DMS153 (cell line): ENCODE measurements at places on chromosomes 2 and 18.
A peak's percentile ranks its signal among the peaks of the same experiment; 100 is the strongest.

GRCh38 chr2:238032755-238033337, 28.0 kb upstream of the SCLY start:
- DNase-seq = no peak

- no peak for DNase-seq
Observed at GRCh38 chr2:177235855-177236437, 23.4 kb downstream of the HNRNPA3 start.

- no peak for DNase-seq
Observed at GRCh38 chr18:22020867-22021370, 148.5 kb upstream of the GATA6 start.

GRCh38 chr18:42155024-42155423, 200.0 kb downstream of the PIK3C3 start:
- DNase-seq = no peak

DNA sequence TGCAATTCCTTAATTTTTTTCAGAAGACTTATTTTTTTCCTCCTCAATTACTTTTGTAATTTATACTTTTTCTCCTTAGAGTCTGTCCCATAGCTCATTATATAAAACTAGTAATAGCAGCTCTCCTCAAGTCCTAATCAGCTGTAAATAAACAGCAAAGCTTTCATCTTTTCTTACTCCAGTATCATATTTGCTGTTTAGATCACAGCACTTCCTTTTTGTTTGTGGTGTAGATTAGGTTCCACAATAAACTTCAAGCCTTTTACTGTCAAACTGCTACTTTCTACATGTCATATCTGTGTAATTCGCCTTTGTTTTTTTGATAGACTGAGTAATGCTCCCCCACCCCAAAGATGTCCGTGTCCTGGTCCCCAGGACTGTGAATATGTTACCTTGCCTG, 25.5 kb downstream of the GCG start:
- DNase-seq = no peak

- no peak for DNase-seq
Observed at GRCh38 chr2:101802329-101802728, 104.8 kb downstream of the MAP4K4 start.

DNA sequence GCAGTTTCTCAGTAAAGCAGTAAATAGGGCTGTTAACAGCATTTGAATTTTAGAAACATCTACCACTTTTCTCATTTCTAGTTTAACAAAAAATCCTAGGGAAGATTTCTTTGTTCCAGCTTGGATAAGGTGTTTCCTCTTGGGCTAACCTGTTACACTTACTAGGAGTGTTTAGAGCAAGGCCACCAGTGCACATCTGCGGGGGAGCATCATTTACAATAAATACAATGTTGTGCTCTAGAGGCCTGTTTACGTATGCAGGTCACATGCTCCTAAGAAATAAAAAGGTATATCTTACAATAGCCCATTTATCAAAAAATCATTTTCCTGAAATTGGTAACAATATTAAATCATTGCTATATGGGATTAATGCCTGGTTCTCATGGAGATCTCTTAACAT, 8.1 kb downstream of the ZNF638 start:
- DNase-seq = no peak

GRCh38 chr2:224027070-224027469, 12.0 kb downstream of the SERPINE2 start:
- DNase-seq = no peak

DNA sequence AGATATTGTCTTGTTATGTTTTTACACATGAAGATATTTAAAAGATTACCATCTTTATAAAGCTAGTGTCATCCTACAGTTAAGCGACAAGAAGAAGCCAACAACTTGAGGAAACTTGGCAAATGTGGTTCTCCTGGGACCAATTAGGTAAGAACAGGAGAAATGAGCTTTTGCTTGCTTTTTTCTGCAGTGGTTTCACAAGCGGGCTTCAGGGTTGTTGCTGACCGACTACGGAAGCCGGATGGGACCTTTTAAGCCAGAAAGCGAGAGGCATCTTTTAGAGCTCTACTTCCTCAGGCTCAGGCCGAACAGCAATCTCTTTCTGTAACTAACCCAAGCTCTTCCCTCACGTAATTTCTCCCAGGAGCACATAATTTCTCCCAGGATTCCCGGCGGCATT, 256.5 kb downstream of the CNTNAP5 start:
- DNase-seq = no peak

GRCh38 chr18:75654851-75655751, 227.6 kb upstream of the SMIM21 start:
- no peak for DNase-seq

- DNase-seq = no peak
Observed at GRCh38 chr18:47397671-47398319, 146.3 kb upstream of the SKOR2 start.

DNA sequence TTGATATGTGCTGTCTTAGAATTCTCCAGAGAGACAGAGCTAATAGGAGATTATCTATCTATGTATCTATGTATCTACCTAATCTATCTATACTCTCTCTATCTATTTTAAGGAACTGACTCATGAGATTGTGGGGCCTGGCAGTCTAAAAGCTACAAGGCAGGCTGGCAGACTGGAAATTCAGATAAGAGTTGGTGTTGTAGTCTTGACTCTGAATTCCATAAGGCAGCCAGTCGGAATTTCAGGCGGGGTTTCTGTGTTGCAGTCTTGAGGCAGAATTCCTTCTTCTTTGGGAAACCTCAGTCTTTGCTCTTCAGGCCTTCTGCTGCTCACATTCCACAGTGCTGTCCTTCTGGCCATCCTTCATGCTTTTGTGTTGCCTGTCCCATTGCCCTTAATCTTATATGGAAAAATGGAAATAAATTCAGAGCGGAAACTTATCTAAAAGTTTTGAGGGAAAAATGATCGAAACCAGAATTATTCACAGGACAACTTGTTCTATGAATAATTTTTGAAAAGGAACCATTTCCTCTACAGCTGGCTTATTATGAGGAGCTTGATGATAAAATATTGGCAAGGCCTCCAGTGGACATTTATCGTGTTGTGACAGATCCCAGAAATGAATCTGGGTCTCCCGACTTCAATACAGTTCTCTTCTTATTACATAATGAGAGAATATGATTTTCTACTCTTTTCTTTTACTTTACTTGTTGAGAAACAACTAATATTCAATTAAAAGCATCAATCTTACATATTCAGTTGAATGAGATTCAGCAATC, 10.8 kb downstream of the IL1RL1 start:
- DNase-seq = no peak

DNA sequence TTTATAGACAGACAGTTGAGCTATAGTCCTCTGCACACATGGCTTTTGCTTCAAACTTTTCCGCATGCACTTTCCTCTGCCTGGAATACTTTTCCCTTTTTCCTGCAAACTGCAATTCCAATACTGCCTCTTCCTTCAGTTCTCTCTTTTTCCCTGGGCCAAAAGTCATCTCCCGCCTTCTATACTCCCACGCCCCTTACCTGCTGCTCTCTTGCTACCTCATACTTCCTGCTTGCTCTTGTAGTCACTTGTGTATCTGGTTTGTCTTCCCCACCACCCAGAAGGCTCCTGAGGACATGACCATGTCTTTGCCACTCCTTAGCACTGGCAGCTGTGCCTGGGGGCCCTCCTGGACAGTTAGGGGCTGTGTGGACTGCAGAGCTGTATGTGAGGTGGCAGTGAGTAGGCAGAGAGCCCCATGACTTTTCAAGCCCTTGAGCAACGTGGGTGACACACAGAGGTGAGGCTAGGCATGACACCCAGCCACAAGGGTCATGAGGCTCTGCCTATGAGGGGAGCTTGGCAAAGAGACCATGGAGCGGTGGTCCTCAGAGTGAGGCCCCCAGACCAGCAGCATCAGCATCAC, 23.2 kb downstream of the SPEG start:
- DNase-seq = peak; percentile 26

- no peak for DNase-seq
Observed at GRCh38 chr2:217828336-217828735, 174.5 kb downstream of the TNS1 start.

- DNase-seq = no peak
Observed at GRCh38 chr2:71530641-71531332, 77.4 kb downstream of the DYSF start.

DNA sequence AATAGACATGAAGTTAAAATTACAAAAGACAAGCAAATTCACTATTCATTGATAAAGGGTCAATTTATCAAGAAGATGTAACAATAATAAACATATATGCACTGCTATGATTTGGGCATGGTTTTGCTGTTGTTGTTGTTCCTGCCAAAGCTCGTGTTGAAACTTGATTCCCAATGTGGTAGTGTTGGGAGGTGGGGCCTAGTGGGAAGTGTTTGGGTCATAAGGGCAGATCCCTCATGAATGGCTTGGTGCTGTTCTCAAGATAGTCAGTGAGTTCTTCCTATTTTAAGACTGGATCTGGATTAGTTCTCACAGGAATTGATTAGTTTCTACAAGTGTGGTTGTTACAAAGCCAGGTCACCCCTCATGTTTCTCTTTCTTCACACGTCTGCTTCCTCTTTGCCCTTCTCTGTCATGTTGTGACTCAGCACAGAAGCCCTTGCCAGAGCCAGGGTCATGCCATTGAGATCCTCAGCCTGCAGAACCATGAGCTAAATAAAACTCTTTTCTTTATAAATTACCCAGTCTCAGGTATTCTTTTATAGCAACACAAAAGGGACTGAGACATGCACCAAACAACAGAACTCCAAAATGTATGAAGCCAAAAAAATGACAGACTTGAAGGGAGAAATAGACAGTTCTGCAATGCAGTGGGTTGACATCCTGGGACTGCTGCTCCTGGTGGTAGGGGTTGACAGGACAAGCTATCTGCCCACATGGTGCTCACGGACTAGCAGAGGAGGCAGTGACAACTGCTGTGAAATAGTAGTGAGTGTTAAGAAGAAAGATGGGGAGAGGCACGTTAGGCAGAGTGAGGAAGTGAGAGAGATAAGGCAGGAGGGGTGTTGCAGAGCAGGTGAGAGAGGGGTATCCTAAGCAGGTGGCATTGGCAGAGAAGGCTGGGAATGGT, 18.6 kb upstream of the SKA1 start:
- DNase-seq = no peak

GRCh38 chr2:18156002-18156401, 277.5 kb downstream of the KCNS3 start:
- no peak for DNase-seq
